Activated effector memory CD4-positive, alpha-beta T cell treated with anti-CD3 and anti-CD28 coated beads, Interleukin-2, amount 50 U/mL, for 16 hours (primary cell): ENCODE measurements at places on chromosomes 13 and 19.

DNA sequence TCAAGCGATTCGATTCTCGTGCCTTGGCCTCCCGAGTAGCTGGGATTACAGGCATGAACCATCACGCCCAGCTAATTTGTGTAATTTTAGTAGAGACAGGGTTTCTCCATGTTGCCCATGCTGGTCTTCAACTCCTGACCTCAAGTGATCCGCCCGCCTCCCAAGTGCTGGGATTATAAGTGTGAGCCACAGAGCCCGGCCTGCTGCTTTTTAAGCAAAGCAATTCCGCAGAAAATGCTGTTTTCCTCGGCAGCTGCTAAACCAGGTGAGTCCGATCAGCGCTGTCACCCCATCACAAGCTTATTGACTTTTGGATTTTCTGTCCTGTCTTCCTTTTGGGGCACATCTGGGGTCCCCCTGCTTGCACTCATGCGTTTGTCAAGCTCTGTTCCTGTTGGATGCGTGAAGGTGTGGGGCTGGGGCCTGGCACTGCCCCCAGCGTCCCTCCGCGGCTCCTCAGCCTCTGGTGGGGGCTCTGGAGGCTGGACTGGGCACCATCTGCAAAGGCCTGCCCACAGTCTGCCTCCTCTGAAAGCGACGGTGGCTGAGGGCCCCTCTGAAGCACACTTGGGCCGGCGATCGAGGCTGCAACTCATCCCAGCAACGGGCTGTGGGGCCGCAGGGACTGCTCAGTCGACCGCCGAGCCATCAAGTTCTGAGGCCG is 25.7 kb downstream of the CEBPG start:
- peak; percentile 39 for DNase-seq

DNA sequence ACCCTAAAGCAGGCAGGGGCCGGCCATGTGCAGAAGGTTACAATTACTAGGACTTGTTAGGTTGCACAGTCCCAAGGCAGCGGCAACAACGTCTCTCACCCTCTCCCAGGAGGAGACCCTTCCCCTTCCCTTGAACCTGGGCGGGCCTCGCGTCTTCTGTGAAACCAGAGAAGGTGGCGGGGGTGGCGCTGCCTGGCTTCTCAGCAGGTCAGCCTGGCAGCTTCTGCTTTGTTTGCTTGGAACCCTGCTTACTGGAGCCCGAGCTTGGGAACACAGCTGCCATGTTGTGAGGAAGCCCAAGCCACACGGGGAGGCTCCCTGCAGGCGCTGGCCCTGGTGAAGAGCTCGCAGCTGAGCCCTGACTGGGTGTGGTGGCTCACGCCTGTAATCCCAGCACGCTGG is 15.5 kb downstream of the MKNK2 start:
- no peak for DNase-seq

DNA sequence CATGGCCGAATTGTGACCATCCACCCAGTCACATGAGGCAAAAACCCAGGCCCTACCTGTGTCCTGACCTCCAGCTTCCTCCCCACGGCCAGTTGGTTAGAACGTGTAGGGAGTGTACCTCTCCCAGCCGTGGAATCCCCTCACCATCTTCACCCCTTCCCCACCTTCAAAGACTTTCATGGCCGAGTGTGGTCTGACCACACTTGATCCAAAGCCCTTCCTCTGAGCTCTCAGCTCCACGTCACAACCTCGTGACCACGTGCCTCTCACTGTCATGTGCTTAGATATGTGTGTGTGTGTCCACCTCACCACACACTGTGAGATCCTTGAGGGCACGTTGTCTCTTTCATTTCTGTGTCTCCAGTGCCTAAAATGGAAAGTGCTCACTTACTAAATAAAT is 48.6 kb upstream of the UBE2L5 start:
- peak; percentile 79 for DNase-seq

- no peak for DNase-seq
These were observed 419.8 kb downstream of the SLITRK6 start for GRCh38 chr13:85379433-85379832.

DNA sequence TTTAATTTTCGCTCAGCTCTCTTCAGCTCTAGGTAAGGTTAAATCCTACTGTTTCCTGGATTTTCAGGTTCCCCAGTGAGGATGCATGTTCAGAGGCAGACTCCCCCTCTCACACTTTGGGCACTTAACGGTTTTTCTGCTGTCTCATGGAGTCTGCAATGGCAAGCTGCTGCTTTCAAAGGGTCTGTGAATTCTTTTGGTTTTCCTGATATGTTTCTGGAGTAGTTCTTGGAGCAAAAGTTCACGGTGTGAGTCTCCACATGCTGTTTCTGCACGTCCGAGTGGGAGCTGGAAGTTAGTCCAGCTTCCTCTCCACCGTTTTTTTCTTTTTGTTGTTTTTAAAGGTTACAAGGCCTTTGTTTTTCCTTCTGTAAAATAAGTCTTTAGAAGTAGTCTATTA is 35.4 kb downstream of the DNAJC15 start:
- DNase-seq, result no peak

DNA sequence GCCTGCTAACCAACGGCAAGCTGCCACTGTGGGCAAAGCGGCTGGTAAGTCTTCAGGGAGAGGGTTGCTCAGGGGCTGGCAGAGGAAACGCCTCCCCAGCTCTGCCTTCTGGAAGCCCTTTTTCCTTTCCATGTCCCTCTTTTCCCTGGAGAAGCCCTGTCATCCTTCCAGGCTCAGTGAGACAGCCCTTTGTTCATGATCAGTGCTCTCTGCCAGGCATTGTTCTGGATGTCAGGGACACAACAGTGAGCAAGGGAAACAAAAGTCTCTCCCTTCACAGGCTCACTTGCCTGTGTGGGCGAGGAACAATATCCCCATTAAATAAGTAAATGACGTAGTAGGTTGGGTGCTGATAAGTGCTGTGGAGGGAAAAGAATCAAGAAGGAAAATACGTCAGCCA is 13.9 kb upstream of the OVOL3 start:
- no peak for DNase-seq

DNA sequence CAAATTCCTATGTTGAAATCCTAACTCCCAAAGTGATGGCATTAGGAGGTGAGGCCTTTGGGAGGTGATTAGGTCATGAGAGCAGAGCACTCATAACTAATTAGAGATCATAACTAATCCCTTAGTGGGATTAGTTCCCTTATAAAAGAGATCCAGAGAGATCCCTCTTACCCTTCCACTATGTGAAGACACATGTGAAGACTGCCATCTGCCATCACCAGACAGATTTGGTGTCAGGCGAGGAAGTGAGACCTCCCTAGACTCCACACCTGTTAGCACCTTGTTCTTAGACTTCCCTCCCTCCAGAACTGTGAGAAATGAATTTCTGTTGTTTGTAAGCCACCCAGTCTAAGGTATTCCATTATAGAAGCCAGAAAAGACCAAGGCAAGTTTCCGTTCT is 112.2 kb downstream of the NDFIP2 start:
- no peak for DNase-seq

DNA sequence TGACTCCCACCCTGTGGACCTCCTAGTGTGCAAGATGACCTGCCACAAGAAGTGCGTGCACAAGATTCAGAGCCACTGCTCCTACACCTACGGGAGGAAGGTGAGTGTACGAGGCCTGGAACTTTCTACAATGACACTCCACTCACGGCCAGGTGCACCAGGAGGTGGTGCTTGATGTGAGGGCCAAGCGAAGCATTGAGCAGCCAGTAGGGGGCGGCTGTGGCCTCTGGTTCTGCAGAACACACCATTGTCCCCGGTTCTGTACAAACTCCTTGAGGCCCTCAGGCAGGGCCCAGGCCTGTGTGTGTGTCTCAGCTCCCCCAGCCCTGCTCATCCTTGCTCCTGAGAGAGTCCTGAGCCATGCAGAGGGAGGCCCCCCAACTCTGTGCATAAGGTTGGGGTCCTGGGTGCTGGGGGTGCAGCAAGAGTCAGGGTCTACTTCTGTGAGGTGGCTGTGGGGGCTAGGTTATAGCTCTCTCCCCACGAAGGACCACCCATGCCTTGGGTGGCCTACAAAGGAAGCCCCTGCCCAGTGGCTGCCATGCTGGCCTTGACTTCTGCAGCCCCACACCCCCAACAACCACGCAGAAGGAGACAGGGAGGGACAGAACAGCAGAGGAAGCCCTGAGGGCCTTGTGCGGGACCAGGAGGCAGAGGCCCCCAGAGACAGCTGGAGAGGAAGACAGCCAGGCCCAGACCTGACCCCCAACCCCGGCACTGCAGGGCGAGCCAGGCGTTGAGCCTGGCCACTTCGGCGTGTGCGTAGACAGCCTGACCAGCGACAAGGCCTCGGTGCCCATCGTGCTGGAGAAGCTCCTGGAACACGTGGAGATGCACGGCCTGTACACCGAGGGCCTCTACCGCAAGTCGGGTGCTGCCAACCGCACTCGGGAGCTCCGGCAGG is 9.7 kb upstream of the USE1 start:
- peak; percentile 84 for DNase-seq

- no peak for DNase-seq
These were observed 4.8 kb downstream of the ISYNA1 start for GRCh38 chr19:18433015-18433691.

DNA sequence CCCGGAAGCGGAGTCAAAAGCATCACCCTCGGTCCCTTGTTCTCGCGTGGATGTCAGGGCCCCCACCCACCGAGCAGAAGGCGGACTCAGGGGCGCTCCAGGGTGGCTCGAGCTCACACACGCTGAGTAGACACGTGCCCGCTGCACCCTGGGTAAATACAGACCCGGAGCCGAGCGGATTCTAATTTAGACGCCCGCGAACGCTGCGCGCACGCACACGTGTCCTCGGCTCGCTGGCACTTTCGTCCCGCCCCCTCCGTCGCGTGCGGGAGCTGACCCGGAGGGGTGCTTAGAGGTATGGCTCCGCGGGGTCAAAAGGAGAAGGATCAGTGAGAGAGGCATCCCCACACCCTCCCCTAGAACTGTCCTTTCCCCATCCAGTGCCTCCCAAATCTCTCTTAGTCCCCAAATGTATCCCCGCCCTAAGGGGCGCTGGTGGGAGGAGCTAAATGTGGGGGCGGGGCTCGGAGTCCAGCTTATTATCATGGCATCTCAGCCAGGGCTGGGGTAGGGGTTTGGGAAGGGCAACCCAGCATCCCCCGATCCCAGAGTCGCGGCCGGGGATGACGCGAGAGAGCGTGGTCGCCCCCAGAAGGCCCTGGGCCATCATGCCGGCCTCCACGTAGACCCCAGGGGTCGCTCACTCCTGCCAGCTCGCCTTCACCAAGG is 451 bp upstream of the ICAM5 start:
- peak; percentile 88 for DNase-seq

GRCh38 chr13:21071015-21071414 is 9.6 kb upstream of the LATS2 start:
- no peak for DNase-seq

DNA sequence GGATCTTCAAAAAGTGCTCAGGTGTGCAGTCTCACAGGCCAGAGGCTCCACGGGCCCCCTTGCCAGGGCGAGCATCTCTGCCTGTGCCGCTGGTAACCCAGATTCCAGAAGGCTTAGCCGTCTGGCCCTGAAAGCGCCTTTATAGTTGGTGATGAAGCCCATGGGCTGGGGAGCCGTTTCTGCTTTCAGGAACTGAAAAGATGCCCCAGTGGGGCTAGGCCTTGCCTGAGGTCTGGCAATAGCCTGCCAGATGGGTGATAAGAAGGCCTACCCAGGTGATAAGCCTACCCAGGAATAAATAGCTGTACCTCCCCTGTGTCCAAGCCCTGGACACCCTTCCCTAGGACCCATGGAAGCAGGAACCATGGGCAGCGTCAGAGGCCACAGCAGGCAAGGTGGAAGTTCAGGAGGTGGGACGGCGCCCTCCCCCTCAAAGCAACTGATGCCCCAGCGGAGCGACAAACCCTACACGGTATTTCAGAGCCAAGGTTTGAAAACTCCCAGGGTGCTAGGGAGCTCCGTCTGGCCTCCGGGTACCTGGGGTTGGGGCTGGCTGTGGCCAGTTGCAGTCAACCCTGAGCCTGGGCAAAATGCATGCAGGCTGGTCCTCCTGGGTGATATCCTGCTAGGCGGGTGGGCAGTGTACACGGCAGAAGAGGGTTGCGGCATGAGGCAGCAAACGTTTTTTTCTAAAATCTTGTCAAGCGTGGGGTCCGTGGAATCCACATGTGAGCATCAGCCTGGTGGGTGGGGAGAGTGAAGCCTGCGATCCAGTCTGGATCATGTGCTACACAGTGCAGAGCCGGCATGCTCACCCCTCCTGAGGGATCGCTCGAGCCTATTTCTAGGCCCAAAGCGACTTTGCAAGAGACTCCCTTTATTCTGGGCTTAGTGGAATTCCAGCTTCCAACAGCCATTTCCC is 45.3 kb downstream of the ACTN4 start:
- DNase-seq, result no peak

DNA sequence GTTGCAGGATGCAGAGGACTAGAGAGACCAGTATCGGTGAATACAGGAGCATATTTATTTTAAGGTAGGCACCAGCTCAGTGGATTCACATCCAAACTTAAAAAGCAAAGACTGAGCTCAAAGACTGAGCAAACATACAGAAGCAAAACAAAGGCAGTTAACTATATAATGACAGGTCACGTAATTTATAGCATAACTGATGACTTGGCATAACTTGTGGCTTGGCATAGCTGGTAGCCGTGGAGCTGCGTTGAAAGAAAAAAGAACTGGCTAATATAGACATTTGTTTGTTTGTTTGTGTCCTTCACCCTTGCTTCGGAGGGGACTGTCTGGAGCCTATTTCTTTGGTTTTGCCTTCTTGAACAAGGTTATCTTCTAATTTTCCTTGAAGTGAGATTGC is 33.7 kb downstream of the ZNF493 start:
- no peak for DNase-seq

DNA sequence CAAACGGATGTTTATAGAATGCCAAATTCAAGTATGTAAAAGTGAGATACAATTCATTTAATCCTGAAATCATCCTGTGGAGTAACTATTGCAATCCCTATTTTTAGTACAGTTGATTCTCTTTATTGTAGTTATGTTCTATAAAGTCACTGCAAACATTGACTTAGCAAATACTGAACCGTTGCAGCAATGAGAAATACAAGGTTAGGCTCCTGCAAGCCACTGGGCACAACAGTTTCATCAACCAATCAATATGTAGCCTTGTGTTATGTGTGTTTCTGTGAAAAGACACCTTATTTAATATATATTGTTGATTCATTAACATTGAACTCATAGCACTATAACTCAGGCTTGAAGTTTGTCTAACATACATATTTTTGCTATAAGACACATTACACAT is 174.4 kb downstream of the DCT start:
- no peak for DNase-seq

DNA sequence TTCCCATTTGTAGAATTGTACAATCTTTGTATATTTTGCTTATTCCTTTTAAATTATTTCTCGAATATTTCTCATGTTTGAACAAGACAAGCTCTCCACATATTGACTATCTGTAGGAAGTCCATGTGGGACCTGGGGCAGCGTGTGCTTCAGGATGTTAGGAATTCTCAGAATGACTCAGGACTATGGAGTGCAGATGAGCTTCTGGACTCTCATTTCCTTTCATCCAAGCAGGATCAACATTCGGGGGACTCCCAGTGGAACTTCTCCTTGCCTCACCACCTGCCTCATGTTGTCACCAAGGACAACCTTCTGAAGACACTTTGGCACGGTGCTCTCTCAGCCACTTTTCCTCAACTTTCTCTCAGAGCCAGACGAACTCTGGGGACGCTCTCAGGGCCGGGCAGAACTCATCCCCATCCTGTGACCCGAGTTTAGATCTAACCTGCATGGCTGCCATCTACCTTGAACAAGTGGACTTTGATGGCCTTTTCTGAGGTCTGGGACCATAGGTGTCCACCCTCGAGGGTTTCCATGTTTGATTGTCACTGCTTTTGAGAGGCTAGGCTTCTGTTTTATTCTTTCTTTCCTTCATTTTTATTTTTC is 441.7 kb downstream of the IRS2 start:
- DNase-seq, result no peak

GRCh38 chr13:106488076-106488475 is 47.4 kb downstream of the EFNB2 start:
- no peak for DNase-seq
